OCI-LY7 (cell line): ENCODE measurements at places on chromosomes 2 and 18.

GRCh38 chr2:177088529-177088928, 124.1 kb upstream of the HNRNPA3 start:
- no peak for DNase-seq

DNA sequence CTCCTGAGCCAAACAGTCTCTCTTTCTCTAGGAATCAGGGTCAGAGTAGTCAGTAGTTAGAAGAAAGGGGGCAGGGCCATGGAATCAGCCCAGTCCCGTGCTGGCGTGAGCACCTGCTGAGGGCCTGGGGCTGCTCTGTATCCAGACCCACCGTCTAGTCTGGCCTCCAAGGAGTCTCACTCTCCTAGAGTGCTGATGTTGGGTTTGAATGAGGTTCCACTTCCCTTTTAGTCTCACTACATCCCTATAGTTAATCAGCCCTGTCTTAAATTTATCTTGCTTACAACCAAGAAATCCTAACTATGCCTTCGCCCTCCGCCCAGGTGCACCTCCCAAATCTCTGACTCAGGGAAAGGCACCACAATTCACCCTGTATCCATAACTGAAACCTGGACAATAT, 13.4 kb upstream of the KCTD1 start:
- no peak for DNase-seq

- no peak for DNase-seq
Observed at GRCh38 chr2:237731663-237732062, 66.9 kb upstream of the RBM44 start.

DNA sequence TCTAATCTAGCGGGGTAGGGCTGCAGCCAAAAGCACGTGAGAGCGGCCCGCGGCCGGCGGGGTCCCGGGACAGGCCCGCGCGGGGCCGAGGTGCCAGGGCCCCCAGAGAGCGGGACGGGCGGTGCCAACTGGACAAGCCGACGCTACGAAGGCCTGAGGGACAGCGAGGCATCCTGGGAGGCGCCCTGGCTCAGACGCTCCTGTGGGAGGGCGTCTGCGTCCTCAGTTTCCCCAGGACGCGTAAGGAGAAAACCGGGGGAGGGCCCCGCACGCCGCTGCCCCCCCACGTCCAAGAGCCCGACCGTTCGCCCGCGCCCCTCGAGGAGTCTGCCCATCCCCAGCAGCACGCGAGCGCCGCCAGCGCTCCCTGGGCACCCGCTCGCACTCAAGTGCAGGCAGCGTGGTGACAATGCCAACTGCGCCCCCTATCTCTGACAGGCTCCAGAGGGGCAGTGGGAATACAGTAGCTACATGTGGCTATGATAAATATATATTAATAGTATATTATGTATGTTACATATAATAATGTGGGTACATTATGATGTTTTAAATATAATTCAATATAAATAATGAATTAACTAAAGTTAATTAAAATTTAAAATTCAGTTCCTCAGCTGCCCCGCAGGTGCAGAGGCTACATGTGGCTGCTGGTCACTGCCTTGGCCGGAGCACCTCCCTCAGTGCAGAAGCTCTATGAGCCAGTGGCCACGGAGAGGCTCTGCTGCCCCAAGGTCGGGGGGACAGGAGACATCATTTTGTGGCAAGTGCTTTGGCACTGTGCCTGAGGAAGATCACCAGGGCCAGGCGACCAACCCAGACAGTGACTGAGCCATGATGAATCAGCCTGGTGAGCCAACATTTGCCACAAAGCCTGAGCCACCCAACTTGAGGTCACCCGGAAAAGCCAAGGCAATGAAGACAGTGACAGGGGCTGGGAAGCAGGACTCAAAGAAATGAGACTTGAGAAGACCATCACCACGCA, 5.5 kb upstream of the SFT2D3 start:
- no peak for DNase-seq

DNA sequence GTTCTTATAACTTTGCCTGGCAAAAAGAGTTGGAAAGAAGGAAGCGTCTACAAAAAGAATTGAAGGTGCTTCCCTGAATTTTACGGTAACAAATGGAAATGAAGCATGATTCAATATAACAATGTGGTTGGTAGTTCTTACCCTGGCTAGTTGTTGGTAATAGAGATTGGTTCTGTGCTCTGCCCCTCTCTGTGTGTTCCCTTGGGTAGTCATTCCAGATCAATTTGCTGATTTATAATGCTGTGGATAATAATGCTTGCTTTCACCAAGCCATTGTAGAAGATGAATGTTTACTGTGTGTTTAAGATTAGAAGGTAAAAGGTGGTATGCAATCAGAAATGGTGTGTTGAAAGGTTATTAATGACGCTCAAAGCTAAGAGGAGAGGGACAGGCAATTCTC, 577.8 kb upstream of the NXPH2 start:
- DNase-seq: no peak

DNA sequence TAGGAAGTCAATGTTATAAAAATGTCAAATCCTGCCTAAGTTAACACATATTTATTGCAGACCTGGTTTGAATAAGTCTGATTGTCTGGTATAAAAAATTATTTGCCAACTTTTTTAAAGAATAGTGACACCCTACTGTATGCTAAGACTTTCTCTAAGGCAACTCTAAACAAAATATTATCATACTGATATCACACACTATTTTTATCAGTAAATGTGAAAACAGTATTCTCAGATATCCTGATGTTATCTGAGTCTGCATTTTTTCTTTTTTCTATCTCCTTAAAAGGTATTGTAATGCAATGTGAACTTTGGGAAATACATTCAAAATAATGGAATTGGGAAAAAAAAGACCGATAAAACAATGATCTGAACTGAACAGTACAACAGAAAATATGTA, 127.1 kb downstream of the DOCK10 start:
- no peak for DNase-seq

DNA sequence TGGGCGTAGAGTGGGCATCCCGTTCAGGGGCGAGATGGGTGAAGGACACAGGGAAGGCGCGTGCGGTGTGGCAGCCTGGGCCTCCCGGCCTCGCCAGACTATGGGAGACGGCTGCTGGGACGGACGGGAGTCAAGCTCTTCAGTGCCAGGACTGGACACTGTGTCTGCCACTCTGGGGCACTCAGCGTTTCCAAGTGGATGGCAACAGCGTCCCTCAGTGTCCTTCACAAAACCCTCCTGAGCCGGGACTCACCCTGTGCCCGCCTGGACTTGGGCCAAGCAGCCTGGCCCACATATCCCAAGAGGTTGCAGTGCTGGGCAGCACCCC, 16.3 kb upstream of the BOK start:
- no peak for DNase-seq

DNA sequence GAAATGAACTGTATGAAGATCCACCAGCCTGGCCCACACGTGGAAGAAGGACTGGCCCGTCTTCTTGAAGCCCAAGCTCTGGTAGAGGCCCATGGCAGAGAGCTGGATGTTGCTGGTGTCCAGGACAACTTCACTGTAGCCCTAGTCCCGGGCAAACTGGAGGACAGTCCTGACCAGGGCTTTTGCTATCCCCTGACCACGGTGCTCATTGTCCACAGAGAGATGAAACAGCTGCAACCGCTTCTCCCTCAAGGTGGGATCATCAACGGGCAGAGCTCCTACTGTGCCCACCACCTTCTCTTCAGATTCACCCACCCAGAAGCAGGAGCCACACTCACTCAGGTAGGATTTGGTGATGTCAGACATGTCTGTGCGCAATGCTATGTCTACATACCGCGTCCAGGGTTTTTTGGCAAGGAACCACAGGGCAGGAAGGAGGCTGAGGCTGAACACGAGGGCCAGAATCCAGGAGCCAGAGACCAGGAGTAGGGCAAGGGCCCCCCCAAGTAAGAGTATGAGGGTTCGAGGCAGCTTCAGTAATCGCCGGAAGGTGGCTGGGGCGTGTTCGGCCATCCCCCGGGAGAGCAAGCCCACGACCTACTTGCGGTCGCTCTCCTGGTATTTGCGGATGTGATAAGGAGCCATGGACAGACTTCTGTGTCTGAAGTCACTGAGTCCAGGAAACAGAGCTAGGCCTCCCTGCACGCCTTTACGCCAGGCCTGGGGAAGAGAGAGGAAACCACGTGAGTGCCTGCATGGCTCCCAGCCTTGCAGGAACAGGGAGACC, 36.3 kb downstream of the TPRKB start:
- no peak for DNase-seq

- no peak for DNase-seq
Observed at GRCh38 chr2:177754492-177754873, 318.1 kb downstream of the PDE11A start.

- DNase-seq: no peak
Observed at GRCh38 chr2:204180649-204181048, 244.1 kb downstream of the ICOS start.

DNA sequence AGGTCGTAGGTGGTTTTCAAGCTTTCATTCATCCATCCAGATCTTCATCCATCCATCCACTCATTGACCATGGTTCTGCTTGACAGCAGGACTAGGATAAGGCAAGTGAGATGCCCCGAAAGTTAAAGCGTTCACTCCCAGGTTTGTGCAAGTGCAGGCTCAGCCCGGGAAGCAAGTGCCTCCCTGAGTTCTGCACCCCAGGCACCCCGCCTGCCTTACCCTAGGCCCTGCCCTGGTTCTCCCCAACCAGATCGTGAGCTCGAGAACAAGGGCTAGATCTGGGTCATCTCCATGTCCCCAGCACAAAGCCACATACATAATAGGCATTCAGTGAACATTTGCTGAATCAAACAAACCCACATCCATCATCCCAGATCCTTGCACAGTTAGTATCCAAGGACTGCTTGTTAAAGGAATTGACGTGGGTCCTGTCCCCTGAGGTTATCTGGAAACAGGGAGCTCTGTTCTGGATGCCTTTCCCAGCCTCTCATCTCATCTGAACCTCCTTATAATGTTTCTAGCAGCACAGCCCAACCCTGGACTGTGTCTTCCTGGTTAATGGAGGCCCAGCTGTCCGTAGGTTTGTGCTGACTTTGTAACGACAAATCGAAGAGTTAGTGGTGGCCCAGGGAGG, 116.1 kb upstream of the GPC1 start:
- DNase-seq: no peak

DNA sequence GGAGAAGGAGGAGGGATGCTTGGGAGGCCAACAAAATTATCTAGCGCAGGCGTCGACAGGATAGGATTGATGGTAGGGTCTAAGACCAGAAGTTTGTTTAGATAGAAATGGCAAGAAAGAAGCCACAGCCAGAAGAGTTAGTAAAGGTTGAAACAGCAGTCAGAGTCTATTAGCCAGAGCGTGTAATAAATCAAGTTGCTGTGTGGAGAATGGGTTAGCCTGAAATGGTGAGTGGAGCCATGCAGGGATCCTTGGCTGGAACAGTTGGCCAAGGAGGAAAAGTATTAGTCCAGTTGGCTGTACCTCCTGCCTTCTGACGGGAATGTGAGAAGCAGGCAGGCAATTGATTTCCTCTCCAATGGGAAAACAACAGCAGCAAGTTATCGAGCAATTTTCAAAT, 190.7 kb upstream of the CCDC68 start:
- no peak for DNase-seq
